ENCODE measurements at places on chromosomes 12 and 14.

DNA sequence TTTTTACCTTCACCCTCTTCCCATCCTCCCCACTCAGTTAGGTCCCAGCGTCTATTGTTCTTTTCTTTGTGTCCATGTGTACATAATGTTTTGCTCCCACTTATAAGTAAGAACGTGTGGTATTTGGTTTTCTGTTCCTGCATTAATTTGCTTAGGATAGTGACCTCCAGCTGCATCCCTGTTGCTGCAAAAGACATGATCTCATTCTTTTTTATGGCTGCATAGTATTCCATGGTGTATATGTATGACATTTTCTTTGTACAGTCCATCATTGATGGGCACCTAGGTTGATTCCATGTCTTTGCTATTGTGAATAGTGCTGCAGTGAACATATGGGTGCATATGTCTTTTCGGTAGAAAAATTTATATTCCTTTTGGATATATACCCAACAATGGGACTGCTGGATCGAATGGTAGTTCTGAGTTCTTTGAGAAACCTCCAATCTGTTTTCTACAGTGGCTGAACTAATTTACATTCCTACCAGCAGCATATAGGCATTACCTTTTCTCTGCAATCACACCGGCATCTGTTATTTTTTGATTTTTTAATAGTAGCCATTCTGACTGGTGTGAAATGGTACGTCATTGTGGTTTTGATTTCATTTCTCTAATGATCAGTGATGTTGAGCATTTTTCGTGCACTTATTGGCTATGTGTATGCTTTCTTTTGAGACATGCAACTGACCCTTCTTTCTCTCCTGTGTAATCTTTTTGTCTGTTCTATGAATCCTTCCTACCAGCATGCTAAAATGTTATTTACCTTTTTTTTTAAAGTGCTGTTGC, 279.7 kb upstream of the AMIGO2 start:
- DNase-seq = no peak

DNA sequence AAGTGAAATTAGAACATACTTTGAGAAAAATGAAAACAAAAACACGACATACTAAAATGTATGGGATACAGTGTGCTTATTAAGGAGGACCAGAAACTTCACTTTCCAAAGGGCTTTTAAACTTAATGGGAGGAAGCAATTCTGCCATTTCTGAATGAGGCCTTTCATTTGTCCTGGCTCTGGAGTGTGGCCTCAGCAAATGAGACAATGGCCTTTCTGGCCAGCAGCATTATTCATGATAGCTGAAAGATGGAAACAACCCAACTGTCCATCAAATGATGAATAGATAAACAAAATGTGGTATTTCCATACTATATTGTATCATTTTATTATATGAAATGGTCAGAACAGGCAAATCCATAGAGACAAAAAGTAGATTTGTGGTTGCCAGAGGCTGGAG, 338.6 kb downstream of the CEP128 start:
- no peak for DNase-seq

DNA sequence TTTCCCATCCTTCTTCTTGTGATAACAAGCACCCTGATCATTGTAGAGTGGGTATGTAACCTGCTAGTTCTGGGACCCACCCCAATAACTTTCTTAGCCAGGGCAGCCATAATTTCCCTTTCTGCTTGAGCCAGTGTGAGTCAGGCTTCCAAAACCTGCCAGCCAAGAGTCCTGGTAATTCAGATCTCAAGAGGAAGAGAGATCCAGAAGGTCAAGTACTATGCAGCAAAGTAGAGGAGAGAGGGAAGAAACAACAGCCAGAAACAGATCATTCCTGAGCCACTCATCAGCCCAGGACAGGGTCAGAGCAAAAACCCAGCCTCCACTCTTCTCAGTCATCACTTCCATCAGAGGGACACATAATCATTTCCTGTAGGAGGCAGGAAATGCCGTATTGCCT, 182.0 kb downstream of the DICER1 start:
- no peak for DNase-seq

- no peak for DNase-seq
Observed at GRCh38 chr12:75814851-75815754, 216.5 kb downstream of the PHLDA1 start.

- DNase-seq = no peak
Observed at GRCh38 chr12:116320791-116321217, 43.3 kb upstream of the MED13L start.

DNA sequence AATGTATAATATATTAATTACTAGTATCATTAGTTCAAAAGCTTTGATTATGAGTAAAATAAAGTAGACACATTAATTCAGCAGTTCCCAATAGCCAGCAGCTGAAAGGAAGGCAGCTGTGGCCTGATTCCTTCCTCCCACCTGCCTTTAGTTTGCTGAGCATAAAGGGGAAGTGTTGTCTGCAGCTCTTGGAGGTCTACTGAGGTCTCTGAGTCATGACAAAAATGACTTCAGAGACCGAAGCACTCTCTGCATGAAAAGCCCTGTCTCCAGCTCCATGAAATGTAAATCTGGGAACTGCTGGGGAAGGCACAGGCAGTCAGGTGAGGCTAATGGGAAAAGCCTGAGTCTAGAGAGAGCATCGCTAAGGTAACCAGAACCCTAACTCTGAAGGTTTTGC, 165.4 kb downstream of the NRXN3 start:
- no peak for DNase-seq

- DNase-seq = no peak
Observed at GRCh38 chr12:124413401-124413800, 118.5 kb downstream of the RFLNA start.

GRCh38 chr12:2250797-2251196, 198.0 kb downstream of the CACNA1C start:
- no peak for DNase-seq

DNA sequence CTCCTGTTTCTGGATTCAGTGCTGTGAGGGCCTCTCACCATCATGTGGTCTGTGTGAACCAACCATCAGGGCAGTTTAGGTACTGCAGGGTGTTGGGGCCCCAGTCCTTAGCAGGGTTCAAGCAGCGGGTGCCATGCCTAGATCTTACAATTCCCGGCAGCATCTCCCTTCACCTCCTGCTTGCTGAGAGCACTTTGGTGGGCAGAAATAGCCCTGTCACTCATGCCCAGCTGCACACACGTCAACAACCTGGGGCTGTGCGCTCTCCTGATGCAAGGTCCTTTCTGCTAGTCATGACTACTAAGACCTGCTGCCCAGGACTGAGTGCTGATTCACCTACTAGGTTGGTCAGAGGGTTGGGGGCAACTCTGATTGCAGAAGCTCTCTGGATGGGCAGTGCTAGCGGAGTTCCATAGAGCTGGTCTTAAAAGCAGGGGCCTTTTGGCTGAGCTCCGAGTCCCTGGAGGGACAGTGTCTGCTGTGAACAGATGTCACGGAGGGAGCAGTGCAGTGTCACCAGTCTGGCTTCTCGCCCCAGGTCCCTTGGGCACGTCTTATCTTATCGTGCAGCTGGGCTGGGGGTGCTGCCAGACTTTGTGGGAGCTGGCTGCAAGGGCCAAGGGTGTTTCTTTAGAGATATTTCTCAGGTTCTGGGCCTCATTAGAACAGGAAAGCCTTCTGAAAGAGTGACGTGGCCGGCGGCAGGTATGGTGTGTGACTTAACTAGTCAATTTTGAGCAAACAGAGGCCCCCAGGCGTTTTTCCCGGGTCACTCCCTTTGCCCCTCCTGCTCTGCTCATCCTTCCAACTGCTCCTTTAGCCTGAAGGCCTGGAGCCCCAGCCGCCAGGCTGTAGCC, 71.8 kb downstream of the NINJ2 start:
- DNase-seq = no peak

- DNase-seq = no peak
Observed at GRCh38 chr12:126770188-126770587, 1496.8 kb upstream of the TMEM132C start.

- no peak for DNase-seq
Observed at GRCh38 chr14:66000766-66001165, 485.4 kb upstream of the CCDC196 start.

DNA sequence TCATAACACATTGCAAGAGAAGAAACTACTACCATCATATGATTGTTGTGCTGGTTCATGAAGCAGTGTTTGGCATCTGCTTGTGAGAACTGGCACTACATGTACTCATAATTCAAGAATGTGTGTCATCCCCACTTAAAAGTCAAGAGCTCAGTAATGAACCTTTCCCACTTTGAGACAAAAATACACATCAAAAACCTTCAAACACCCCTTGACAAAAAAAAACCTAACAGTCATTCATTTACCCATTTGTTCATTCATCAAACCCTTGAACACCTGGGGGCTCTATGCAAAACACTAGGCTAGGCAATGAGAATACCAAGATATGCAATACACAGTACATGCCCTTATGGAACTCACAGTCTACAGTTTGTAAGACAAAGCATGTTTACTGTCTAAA, 40.0 kb downstream of the KIF21A start:
- no peak for DNase-seq

- DNase-seq = no peak
Observed at GRCh38 chr12:18923721-18924120, 185.8 kb downstream of the CAPZA3 start.

DNA sequence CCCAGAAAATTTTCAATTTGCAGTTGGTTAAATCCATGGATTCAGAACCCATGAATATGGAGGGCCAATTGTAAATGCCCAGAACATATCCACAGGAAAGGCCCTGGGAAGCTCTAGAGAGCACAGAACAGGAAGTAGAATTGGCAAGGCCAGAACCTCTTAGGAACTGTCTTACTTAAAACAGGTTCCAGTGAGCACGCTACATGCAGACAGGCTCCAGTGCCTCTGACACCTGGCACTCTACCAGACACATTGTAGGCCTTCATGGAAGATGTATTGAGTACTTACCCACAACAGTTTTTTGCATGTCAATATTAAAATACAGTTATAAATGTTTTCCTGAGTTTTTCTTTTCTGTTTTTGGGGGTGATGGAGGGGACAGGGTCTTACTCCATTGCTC, 188.2 kb upstream of the FRMD6 start:
- DNase-seq = no peak

- no peak for DNase-seq
Observed at GRCh38 chr14:71165121-71166031, 258.1 kb downstream of the PCNX1 start.

GRCh38 chr12:1425396-1425729, 169.0 kb downstream of the FBXL14 start:
- no peak for DNase-seq

Measured in stimulated activated CD4-positive, alpha-beta T cell treated with anti-CD3 and anti-CD28 coated beads, TNF-alpha, amount 100 ng/mL, for 48 hours (primary cell).